ENCODE measurements at places on chromosomes 3 and 15.

- no peak for DNase-seq
Measured at GRCh38 chr3:72070005-72070404, 285.1 kb upstream of the PROK2 start.

DNA sequence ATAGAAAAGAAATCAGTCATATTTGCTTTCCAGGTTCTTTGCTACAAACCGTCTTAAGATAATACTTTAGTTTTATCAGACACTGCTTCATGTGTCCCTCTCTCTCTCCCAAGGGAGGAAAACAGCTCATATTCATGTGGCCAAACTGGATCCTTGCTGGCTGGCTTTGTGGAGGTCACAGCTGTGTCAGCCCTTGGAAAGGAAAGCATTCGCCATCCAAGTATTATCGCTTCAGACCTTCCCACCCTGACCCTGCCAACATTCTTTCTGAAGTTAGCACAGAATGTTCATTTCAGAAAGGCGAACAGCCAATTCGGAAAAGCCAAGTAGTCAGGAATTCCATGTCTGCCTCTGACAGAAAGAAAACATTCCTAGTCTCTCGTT lies 213.6 kb downstream of the FEZF2 start:
- peak; percentile 77 for DNase-seq

GRCh38 chr3:65094723-65095122 lies 406.9 kb upstream of the ADAMTS9 start:
- DNase-seq, result no peak

DNA sequence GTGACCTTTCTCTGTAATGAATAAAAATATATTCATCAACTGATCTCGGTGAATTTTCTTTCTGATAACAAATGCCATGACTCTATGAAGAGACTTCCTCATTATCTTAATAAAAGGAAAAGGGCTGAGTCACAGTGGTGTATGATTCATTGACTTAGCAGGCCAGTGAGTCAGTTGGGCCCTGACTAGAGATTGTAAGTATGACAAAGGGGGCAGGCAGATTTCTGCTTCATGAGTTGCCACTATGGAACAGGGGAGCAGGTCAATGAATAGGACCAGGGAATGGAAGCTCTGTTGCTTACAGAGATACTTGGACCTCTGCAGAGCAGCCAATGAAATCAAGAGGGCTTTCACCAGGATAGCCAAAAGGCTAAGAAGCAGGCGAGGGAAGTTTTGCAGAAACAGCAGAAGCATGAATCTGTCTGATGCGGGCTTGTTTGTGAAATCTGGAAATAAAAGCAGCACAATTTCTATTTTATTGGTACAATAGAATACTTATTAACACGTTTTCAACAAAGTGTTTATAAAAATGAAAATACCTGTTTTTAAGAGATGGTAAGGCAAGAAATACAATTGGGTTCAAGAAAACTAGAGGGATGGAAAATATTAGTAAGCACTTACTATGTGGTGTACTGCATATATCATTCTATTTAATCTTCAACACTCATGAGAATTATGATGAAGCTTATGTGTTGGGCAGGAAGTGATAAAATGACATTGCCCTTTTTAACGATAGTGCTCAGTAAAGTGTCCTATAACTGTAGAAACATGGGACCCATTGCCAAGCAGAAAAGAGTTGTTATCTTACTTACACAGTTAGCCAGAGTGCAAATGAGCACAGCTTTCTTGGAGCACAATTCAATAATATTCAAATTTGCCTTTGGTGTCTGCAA lies 169.8 kb upstream of the MYRIP start:
- no peak for DNase-seq

DNA sequence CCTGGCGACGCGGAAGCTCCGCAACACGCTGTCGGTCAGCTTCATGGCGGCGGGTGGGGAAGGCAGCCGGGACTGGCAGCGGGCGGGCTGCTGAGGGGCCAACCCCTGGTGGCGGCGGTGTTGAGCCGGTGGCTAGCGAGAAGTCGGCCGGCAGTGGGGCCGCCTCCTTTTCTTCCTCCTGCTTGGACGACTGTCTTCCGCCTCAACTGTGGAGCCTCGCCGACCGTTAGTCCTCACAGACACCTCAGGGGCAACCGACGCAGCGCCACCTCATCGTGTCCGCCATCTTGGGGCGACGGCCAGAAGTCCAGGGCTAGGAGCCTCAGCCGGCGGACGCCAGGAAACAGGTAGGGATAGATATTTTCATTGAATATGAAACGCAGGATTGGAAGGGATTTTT lies 875.1 kb downstream of the NSUN3 start:
- no peak for DNase-seq
